NCI-H510A (cell line): ENCODE measurements at places on chromosomes 7 and 10.

DNA sequence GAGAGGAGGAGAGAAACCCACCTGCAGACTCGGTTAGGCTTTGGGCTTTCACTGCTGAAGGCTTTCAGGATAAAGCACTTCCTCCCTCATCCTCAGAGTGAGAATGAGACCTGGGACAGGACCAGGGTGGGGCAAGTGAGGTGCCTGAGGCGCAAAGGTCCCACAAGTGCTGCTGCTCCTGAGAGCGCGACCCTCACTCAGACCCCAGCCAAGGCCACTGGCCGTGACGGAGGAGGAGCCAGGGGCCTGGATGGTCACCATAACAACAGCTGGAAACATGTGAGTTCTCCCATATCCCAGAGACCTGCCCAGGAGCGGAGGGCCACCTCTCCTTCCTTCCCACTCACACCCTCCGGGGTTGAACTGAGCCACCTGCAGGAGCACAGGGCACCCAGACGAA lies 46.9 kb upstream of the MKRN1 start:
- no peak for DNase-seq

- DNase-seq: peak; percentile 18
Observed at GRCh38 chr10:52216852-52217251, 97.2 kb upstream of the DKK1 start.

GRCh38 chr10:73948947-73949633 lies 38.2 kb downstream of the PLAU start:
- DNase-seq: no peak

- no peak for DNase-seq
Observed at GRCh38 chr7:42597300-42597699, 314.6 kb downstream of the C7orf25 start.

- no peak for DNase-seq
Observed at GRCh38 chr7:140899883-140900282, 24.8 kb downstream of the BRAF start.

DNA sequence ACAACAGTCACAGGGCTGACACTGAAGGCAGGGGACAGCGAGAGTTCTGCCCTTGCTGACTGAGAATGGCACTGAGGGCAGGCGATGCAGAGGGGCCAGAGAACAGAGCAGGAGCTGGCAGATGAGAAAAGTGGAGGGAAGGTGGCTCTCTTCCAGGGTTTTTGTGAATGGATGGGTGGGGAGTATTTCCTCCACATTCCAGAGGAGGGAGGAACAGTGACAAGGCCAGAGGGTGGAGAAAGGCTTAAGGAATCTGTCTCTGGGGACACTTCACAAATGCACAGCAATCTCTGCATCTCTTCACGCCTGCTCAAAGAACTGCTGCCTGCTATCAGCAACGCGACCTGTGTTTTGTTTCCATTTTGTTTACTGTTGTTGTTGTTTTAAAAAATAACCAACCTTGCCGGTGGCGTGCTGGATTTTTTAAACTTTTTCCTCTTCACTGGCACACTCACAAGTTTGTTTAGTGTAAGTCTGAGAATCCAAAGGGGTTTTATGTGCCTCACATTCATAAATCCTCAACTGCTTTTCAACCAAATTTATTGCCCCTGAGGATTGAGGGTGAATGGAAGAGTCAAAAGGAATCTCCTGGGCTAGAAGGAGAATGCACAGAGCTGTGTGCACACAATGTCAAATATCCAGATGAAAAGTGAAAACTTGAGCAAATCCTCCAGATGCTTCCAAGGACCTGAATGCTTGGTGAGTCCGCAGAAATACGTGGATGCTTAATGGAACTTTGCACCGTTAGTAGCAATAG lies 129.3 kb downstream of the GLI3 start:
- no peak for DNase-seq

- no peak for DNase-seq
Observed at GRCh38 chr10:133396035-133396624, 2.2 kb downstream of the MTG1 start.

DNA sequence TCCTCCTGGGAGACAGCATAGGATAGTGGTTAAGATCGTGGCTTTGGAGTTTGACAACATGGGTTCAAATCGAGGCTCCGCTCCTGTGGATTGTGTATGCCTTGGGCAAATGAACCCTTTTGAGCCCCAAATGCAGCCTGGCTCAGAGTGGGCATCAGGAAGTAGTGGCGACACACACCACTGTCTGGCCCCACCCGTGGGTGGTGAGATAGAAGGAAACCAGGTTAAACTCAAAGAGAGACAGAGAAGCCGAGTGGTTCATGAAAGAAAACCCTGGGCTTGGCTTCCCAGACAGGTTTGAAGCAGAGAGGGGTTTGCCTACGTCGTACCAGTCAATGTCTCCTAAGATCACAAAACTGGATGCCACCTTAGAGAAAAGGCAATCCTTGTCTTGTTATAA lies 57.7 kb downstream of the PRTFDC1 start:
- DNase-seq: no peak

GRCh38 chr7:74505471-74506324 lies 52.0 kb downstream of the GTF2IRD1 start:
- no peak for DNase-seq

- DNase-seq: no peak
Observed at GRCh38 chr7:83534488-83534887, 114.5 kb downstream of the SEMA3E start.

DNA sequence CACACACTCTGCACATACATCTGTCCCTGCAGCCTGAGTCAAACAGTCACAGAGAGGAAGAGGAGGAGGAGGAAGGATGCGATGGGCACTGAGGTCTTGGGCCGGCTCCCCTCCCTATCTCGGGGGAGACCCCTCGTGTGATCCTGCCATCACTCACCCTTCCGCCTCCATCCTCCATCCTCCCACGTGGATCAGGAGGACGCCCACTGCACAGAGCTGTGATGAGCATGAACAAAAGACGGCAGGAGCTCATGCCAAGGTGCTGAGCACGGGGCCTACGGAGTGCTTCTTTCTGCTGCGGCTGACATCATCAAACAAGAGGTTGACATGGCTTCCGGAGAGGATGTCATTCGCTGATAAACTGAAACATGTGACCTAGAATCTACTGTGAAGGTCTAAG lies 68.0 kb downstream of the DIP2C start:
- no peak for DNase-seq

GRCh38 chr10:10994360-10994759 lies 23.3 kb upstream of the CELF2 start:
- DNase-seq: no peak

DNA sequence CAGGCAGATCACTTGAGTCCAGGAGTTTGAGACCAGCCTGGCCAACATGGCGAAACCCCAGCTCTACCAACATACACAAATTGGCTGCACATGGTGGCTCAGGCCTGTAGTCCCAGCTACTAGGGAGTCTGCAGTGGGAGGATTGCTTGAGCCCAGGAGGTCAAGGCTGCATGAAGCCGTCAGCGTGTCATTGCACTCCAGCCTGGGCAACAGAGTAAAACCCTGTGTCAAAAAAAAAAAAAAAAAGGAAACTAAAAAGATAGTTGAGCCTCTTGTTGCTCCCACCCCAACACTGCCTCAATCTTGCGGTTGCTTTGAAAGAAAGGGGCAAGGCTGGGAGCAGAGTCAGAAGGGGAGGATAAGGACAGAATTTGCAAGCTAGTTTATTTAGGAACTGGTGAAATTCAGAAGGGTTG lies 69.9 kb downstream of the SYPL1 start:
- no peak for DNase-seq

DNA sequence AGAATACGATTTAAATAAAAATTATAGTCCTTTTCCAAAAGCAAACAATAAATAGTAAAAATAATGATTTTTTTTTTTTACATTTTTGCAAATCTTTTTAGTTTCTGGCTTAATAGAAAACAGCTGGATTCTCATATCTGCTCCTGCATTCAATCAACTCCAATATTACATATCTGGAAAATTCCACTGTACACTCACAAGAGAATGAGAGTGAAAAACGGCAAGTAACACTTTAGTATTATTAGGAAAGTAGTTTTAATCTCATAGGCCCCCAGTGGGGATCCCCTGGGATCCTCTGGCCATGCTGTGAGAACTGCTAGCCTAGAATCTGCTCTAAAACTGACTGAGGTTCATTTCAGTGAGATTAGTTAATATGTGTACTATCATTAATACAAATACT lies 128.6 kb upstream of the LRRN3 start:
- DNase-seq: no peak

DNA sequence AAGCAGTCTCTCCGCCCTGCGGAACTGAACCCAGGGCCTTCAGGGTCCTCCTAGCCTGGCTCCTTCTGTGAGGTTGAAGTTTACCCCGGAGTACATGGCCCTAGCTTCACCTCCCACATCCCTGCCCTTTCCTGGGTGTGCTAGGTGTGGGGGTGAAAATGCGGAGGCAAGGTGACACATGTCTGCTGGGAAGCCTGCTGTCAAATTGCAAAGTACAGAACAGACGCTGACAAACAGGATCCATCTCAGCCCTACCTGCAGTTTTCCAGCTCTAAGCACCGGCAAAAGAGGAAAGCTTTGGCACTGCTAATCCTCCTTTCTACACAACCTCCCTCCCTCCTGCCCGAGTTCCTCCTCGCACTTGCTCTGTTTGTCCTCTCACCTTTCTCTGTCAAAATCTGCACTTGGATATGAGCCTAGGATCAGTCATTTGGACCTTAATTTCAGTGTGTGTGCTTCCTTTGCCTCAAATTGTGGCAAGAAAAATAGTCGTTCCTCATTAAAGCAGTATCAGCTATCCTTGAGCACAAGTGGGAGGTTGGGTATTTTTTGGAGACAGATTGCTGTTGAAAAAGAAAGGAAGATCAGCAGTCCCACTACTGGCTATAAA lies 14.4 kb upstream of the GPR15LG start:
- no peak for DNase-seq

DNA sequence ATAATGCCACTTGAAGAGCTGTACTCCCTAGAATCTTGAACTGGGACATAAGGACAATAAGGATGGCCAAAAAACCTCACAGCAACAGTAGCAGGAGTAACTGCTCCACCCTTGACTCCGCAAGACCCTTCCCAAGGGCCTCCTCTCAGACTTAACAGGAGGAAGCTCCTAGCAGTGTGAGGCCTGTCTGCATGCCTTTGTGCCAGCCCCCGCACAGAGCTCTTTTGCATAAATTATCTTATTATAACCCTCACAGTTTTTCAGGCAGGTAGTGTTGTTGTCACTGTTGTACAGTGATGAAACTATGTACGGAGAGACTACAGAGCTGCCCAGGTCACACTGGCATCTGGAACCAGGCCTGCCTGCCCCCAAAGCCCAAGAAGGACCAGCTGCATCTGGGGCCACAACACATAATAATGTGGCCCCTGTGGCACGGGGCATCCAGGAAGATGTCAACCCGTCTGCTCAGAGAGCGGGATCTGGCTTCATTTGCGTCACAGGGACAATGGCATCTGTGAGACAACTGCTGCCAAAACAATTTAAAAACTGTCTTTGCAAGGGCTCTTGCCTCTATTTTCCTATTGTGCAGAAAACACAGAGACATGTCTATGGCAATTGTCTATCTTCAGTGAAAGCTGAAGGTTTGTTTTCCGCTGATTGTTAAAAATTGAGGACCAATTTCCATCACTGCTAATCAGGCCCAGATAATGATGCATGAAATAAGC lies 249.3 kb upstream of the GRB10 start:
- no peak for DNase-seq

GRCh38 chr7:4737300-4737699 lies 38.1 kb upstream of the AP5Z1 start:
- DNase-seq: no peak

DNA sequence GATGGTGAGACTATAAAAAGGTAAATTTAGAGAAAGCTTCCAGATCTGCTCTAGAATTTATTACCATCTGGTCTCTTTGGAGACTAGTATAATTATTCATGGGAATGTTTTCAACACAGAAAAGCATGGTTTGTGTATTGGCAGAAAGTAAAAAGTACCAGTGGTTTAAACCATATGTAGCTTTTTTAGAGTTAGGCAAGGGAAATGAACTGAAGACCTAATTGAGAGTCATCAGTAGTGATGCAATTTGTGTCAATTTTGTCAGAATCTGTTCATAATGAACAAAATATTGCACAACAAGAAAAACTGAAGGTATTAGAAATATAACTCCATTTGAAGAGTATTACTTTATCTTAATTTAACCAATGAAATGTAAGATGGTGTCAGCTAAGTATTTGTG lies 181.4 kb downstream of the ADK start:
- no peak for DNase-seq

- DNase-seq: no peak
Observed at GRCh38 chr7:30837581-30837980, 66.4 kb downstream of the MINDY4 start.
